ENCODE measurements at places on chromosomes 6 and 20.

DNA sequence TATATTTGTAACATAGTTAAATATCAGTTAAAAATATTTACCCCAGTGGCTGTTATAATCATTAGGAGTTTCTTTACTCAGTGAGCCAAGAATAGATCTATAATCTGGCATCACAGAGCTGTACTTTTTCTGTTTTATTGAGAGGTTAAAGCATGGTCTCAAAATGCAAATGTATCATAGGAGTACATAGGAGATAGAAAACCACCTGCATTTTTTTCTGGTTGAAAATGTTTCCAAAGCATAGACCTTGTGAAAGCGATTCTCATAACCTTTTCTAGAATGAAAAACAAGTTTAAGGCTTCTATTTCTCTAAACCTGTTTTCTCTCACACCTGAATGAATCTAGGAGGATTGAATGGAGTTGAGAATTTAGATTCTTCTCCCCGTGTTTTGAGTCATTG, 14.4 kb downstream of the KCNQ5 start:
- DNase-seq, result no peak

DNA sequence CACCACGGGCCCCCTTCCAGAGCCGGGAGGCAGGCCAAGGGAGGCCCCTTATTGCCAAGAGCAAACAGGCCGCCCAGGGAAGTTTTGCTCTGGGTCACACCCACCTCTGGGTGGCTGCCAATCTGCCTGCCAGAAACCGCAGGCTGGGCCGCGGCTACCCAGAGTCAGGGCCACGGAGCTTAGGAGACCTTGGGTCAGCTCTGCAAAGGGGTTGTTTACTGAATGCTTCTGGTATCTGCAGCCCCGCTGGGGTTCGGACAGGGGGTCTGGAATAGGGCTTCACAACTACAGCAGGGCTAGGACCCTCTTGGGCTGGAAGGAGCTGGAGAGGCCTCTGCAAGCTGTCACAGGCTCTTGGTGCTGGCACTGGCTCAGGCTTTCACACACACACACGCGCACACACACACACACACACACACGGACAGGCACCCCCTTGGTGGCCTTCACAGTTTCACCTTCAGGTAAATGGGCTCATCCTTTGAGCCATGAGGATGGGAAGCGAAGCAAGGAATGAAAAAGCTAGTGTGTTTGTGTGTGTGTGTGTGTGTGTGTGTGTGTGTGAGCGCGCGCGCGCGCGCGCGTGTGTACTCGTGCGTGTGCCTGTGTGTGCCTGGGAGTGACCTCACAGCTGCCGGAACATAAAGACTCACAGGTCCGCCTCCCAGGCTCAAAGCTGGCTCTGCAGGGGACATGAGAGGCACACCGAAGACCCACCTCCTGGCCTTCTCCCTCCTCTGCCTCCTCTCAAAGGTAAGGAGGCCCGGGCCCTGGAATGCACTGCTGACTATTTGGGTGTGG, at the start of gene CCN5:
TSS of gene CCN5 (plus strand) at position 669 of the 798 bp plus-strand sequence. CDS start at position 691, 22 bp downstream.
- DNase-seq, result peak; percentile 76

GRCh38 chr6:53868626-53869025, 73.8 kb downstream of the LRRC1 start:
- no peak for DNase-seq

DNA sequence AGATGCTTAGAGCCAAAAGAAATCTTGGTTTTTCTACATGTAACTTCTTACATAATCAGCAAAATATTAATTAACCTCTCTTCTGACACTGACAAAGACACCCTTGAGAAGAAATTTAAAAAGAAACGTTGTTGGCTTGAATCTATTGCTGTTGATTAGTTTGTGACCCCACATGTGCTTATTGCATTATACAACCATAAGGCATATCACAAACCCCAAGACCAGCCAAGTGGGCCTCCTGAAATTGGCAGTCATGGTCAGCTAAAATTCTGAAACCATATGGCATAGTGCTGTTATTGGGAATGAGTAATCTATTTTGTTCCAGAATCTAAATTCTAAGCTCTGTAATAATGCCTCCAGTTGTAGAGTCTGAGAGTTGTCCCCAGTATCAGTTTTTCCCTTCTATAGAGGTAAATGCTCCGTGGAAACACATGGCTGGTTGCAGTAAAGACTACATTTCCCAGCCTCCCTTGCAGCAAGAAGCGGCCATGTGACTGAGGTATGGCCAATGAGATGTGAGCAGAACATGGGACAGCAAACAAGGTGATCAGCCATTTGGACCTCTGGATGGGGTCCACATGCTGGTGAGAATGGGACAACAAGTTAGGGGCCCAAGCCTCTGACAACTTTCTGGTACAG, 42.3 kb upstream of the PTPN1 start:
- peak; percentile 68 for DNase-seq

Data from fibroblast of lung (primary cell).